ENCODE measurements at places on chromosomes 12 and 14.

DNA sequence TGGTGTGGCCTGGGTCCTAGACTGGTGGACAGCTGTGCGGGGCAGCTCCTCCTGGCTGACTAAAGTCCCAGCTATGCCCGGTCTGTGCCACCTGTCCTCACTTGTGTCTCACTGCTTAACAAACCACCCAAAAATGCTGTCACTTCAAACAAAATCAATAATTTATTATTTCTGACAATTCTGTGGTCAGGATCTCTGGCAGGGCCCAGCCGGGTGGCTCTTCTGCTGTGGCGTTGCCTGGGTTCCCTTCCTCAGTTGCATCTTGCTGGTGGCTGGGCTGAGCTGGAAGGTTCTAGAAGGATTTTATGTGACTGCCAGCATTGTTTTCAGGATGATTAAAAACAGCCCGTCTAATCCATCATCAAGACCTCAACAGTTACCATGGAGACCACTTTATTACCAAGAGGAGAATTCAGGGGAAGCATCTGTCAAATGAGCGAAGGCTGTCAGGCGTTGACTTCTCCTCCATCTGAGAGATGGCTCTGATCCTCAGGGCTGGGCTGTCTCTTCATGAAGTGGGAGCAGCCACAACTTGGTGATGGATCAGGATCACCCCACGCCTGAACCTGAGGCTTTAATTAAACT, 280.6 kb upstream of the SFSWAP start:
- DNase-seq: no peak

DNA sequence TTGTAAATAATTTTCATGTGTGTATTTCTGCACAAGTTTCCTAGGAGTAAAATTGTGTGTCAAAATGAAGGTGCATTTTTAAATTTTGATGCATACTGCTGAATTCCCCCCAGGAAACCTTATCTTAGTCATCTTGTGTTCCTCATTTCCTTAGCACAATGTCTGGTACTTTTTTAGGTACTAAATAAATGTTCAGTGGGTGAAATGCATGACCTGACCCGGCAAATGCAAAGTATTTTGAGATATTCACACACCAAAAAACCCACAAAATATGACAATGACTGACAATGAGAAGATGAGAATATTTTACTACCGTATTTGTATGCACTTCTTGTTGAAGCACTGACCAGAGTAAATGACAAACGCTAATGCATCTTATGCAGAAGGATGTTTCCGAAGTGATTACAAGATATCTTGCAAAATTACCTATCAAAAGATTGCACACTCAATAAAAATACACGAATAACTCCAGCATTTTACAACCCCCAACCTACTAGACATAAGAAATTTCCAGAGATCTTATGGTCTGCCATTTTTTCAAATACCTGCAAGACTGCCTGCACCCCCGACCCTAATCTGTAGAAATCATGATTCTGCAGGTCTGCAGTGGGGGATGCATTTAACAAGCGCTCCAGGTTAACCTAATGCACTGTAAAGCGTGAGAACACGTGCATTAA, 895 bp upstream of the PRKAB1 start:
- no peak for DNase-seq

DNA sequence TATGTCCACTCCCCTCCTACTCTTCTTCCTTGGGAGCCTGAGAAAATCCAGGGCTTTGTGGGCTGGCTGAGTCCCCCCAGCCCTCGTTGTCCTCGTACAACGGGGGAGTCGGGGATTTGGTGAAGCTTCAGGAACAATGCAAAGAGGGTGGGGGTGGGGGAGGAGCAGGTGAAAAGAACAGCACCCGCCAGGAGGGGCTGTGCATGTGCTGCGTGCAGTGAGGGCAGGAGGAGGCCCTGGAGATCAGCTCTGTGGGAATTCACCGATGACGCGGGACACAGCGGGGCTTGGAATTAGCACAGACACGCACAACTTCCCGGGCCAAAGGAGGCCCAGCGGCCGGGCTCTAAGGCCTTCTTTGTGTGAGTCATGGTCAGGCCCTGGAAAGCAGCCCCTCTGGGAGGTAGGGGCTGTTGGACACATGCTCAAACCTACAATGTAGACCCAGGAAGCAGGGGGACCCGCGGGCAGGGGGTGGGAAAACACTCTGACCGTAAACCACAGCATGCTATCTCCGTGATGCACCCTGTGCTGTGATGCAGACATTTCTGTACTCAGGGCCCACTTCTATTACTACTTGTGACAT, 32.8 kb downstream of the RBM19 start:
- no peak for DNase-seq

GRCh38 chr12:44380861-44381260, 495.3 kb downstream of the NELL2 start:
- no peak for DNase-seq

GRCh38 chr12:106750524-106750923, 24.0 kb upstream of the RIC8B start:
- no peak for DNase-seq

GRCh38 chr12:6771509-6772330, 600 bp upstream of the LAG3 start:
- DNase-seq: no peak

DNA sequence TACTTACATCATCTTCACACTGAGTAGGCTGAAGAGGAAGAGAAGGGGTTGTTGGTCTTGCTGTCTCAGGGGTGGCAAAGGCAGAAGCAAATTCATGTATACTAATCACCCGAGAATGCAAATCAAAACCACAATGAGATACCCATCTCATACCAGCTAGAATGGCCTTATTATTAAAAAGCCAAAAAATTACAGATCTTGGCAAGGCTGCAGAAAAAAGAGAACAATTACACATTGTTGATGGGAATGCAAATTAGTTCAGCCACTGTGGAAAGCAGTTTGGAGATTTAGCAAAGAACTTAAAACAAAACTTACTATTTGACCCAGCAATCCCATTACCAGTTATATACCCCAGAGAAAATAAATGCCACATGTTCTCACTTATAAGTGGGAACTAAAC, 154.9 kb downstream of the SEC23A start:
- DNase-seq: no peak

- DNase-seq: no peak
These were observed 35.4 kb downstream of the DLK1 start for GRCh38 chr14:100762089-100762515.

- peak; percentile 38 for DNase-seq
These were observed 40.1 kb downstream of the SMIM41 start for GRCh38 chr12:52119398-52120254.

DNA sequence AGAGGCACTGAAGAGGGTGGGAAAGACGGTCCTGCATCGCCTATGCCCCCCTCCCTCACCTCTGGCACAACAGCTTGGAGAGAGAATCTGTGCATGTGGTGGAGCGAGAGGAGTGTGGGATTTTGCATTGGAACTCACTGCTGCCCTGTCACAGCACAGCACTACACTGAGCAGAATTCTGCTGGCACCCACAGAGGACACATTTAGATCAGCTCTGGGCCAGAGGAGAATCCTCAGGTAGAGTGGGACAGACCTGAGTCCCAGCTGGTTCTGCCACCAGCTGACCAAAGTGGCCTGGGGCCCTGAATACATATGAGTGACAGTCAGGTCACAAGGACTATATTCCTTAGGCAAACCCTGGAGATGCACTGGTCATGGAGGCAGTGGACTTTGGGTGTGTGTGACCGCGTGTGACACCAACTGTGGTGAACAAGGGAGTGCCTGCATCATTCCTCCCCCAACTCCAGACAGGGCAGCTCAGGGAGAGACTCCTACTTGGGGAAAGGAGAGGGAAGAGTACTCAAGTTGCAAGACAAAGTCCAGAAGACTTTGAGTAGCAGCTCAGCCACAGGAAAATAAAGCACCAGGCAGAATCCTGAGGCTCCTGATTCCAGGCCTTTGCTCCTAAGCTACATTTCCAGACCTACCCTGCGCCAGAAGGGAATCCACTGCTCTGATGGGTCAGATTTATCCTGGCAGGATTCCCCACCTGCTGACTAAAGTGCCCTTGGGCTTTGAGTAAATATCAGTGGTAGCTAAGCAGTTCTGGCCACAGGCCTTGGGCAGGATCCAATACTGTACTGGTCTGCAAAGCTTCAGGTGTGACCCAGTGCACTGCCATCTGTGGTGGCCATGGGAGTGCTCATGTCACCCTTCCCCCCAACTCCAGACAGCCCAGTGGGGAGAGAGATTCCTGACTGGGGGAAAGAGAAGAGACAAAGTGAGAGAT, 10.6 kb upstream of the ACOT1 start:
- no peak for DNase-seq

- DNase-seq: no peak
These were observed 60.4 kb upstream of the ARID2 start for GRCh38 chr12:45669093-45669492.

All from activated T-cell treated with anti-CD3 and anti-CD28 coated beads for 48 hours (primary cell).